ENCODE measurements at places on chromosomes 16 and 17.

DNA sequence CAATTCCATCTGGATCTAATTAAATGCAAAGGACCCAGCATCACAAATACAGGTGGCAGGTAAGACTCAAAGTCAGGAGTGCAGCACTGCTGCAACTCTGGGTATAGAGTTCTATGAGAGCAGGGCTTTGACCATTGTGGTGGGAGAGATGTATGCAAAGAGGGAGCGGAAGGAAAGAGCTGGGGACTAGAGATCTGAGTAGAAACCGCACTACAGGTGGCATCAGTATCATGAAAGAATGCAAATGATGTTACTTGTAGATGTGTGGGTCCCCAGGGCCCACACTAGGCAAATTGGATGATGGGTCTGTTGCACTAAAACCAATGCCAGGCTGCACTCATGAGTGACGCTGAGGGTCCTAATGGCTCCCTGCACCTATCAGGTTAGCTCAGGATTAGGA is 287.1 kb upstream of the ASIC2 start:
- no peak for DNase-seq

- no peak for DNase-seq
These were observed 11.5 kb downstream of the SLX4 start for GRCh38 chr16:3599922-3600321.

GRCh38 chr16:53882310-53882709 is 178.4 kb downstream of the FTO start:
- DNase-seq: no peak

DNA sequence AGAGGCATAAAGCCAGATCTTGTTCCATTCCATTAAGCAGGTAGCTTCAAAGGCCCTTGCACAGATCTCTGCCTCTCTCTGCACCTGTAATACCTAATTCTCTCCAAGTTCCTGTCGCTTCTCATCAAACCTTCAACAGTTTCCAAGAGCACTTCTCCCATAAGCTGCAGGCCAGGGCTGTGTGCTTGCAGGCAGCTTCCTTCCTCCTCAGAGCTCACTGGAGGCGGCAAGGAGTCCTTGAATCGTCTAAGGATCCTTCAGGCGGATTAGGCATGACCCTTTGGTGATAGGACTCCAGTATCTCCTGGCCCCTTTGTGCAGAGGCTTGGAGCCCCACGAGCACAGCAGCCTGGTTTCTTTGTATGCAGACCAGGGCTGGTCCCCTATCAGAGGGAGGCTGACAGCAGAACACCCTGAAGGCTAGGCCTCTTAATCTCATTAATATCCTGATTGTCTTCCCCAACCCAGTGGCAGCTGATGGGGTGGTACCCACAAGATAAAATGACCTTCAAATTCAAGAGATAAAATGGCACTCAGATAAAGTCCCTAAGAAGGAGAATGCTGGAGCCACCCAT is 19.8 kb downstream of the HNF1B start:
- no peak for DNase-seq

- no peak for DNase-seq
These were observed 40.8 kb downstream of the AIPL1 start for GRCh38 chr17:6394055-6394606.

DNA sequence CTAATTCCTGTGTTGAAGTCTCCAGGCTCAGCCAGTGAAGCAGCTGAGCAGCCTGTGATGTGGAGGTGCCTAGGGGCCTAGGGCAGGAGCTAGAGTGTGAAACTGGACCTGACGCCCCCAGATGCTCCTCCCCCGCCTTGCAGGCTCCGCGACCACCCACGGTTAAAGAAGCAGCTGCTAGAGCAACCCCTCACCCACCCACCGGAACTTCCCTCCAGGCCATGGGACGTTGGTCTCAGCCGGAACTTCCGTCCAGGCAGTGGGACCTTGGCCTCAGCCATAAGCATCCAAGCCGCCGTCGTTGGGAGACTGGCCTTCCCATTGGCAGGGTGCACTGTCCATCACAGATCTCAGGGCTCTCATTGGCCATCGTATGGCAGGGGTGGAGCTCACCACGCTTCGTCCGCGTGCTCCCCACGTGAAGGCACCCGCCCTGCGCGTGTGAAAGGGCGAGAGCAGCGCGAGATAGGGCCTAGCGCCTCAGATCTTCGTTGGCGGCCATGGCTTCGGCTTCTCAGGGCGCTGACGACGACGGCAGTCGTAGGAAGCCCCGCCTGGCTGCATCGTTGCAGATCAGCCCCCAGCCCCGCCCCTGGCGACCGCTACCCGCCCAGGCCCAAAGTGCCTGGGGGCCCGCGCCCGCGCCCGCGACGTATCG is at the start of gene ADAD2:
TSS of gene ADAD2 (plus strand) at position 427 of the 658 bp plus-strand sequence. CDS start at position 501, 74 bp downstream.
- DNase-seq: no peak

- DNase-seq: no peak
These were observed 8.8 kb downstream of the ODAD4 start for GRCh38 chr17:41939044-41939692.

DNA sequence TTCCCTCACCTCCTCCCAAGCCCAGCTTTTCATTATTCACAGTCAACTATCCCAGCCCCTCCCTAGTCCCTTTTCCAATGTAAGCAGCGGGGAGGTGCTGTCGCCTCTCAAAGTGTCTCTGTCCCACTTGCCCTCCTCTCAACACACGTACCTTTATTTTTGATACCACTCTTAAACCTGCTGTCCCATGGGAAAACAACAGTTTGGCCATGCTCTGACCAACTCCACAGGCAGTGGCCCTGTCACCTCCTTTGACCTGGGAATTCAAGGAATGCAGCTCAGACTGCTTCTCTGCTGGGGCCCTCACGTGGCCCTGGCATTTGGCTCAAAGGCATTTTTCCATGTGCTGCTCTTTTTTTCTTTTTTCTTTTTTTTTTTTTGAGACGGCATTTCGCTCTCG is 4.2 kb downstream of the LYRM9 start:
- DNase-seq: no peak

DNA sequence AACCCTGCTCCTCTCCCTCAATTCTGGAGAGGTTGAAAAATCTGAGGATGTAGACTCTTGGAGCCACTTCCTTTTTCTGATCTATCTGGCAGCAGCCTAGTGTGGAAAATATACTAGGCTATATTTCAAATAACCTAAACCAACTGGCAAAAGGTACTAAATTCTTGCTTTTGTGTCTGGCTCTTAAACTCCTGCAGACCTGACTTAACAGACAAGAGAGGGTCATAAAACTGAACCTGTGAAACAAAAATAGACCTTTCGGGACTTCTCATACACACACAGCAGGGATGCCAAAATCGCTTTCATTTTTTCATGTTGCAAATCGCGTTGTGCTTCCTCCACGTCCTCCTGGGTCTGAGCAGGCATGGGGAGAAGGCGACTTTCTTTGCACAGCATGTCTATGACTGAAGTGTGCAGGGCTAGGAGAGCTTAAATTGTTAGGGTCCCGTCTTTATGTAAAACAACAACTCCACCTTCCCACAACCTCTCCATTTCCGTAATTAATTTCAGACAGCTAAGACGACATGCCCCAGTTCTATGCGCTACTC is 520.7 kb upstream of the PSMD7 start:
- DNase-seq: no peak

DNA sequence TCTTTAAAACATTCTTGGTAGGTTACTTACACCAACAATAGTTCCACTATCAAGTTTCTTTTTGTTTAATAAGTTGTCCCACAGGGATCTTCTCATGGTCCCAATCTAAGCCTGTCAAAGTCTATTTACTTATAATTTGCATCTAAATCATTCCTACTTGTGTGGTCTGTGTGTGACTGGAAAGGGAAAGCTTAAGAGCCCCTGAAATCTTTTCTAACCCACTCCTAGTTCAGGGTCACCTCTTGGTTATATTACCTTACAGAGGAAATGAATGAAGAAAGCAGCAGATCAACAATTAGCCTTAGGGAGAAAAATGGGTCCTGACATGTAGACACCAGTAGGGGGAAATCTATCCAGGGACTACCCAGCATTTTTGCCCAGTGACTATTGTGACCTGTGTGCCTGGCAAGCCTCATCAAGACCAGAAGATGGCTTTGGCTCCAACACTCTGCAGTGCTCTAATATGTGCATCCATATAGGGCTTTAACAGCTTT is 110.4 kb upstream of the HAS3 start:
- no peak for DNase-seq

GRCh38 chr17:37278247-37278894 is 97.4 kb upstream of the C17orf78 start:
- no peak for DNase-seq

DNA sequence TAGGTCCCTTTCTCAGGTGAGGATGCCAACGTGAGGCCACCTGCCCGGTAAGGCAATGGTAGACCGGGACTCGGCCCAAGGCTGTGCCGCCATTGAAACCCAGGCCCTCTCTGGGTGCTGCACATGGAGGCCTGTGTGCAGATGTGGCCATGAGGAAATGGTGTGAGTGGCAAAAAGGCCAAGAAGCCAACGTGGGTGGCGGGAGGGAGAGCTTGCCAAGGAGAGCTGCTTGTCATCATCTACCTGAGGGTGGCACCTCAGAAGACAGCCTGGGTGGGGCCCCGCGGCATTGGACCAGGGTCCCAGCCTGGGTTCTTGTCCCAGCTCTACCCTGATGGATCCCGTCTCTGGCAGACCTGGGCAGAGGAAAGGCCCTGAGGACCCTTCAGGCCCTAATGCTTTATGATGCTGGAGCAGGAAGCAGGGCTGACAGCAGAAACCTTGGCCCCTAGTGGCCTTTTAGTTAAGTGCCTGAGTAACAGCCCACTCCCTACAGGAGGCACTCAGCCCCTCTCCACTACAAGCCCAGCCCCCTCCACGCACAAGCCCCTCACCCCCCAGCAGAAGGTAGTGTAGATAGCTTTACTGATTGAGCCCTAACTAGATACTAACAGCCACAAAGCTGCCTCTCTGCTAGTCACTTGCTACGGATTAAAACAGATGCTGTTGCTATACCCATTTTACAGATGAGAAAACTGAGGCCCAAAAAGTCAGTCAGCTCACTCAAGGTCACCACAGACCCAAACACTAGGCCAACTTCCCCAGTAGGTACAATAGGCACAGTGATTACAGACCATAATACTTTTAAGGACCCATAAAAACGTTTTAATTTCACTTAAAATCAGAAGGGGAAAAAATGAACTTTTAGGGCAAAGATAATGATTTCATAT is 26.2 kb upstream of the KIFC3 start:
- no peak for DNase-seq

GRCh38 chr17:21286909-21287702 is 2.6 kb downstream of the MAP2K3 start:
- no peak for DNase-seq

DNA sequence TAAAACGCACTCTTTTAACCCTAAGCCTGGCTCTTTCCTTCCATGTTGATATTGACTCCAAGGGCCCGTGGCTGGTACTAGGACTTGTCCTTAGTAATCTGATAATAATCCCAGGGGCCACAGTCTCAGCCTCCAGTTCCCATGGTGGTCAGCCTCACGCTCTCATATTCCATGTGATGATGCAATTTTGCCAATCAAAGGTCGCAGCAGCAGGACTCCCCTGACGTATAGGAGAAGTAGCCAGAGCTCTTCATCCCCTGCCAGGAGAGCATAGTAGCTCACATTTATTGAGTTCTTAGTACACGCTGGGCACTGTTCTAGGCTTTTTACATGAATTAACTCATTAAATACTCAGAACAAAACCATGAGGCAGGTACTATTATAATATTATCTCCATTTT is 42.4 kb downstream of the CD300LF start:
- DNase-seq: no peak

GRCh38 chr17:17190188-17190587 is 15.9 kb downstream of the PLD6 start:
- no peak for DNase-seq

GRCh38 chr17:73363442-73364154 is 51.8 kb upstream of the CDC42EP4 start:
- DNase-seq: no peak

- DNase-seq: no peak
These were observed 56.0 kb downstream of the MRM1 start for GRCh38 chr17:36657390-36657762.

DNA sequence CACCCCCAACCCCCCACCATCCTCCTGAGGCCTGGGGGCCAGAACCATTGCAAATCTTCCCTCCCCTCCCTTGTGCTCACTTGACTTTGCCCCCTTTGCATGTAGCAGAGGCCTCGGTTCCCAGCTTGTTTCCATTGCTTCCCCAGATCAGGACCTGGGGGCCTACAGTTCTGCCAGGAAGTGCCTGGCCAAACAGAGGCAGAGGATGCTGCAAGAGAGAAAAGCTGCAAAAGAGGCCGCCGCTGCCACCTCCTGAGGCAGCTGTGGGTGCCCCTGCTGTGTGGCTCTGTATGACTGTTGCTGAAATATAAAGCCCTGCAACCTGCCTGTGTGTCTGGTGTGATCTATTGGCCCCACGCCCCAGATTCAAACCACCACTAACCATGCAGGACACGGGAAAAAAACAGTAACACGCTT is 2.3 kb downstream of the NDUFB10 start:
- DNase-seq: no peak

DNA sequence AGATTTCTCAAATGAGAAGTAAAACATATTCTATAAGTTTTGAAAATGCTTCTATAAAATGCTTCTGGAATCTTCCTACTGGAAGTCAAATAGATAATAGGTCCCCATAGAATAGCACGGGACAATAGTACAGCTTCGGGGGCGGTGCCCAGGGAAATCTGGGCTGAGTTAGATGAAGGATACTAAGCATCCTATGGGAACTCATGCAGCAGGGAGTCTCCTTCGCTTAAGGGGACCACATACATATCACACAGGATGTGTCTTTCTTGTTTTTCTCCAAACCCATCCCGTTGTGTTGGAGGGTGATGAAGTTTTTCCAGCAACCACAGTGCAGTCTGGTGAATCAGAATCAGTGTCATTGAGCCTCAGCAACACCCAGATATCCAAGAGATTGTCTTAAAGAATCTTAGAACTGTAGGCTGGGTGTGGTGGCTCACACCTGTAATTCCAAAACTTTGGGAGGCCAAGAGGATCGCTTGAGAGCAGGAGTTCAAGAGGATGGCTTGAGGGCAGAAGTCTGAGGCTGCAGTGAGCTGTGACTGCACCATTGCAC is 84.2 kb downstream of the PITPNC1 start:
- DNase-seq: no peak

Data from T-helper 1 cell (primary cell).